ENCODE measurements at places on chromosomes 7 and 10.
A peak's percentile ranks its signal among the peaks of the same experiment; 100 is the strongest.

DNA sequence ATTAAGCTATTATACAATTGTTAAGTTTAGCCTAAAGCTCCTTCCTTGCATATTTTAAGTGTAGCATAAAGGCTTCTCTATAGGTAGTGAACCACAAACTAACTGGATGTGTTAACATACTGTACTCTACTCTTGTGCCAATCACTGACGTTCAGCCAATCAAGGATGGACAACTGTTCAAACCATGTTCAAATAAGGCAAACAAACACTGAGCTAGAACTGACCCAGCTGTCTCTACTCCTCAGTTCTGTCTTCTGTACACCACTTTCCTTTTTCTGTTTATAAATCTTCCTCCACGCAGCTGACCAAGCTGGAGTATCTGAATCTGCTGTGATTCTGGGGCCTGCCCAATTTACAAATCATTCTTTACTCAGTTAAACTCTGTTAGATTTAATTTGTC, 188.7 kb upstream of the MBL2 start:
- DNase-seq, result no peak

- DNase-seq, result no peak
These were observed 107.5 kb downstream of the ITGB8 start for GRCh38 chr7:20438248-20438647.

- DNase-seq, result peak; percentile 1
These were observed 1.2 kb downstream of the SORCS1 start for GRCh38 chr10:107163076-107163855.

DNA sequence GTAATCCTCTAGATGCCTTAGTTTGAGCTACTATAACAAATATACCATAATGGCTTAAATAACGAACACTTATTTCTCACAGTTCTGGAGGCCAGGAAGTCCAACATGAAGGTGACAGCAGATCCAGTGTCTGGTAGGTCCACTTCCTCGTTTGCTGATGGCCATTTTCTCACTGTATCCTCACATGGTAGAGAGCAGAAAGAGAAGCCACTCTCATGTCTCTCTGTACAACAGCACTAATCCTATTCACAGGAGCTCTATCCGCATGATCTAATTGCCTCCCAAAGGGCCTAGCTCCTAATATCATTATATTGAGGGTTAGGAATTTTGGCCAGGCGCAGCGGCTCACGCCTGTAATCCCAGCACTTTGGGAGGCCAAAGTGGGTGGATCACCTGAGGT, 10.2 kb downstream of the HIBADH start:
- no peak for DNase-seq

- DNase-seq, result peak; percentile 9
These were observed 16.6 kb downstream of the DENND2A start for GRCh38 chr7:140623980-140624379.

DNA sequence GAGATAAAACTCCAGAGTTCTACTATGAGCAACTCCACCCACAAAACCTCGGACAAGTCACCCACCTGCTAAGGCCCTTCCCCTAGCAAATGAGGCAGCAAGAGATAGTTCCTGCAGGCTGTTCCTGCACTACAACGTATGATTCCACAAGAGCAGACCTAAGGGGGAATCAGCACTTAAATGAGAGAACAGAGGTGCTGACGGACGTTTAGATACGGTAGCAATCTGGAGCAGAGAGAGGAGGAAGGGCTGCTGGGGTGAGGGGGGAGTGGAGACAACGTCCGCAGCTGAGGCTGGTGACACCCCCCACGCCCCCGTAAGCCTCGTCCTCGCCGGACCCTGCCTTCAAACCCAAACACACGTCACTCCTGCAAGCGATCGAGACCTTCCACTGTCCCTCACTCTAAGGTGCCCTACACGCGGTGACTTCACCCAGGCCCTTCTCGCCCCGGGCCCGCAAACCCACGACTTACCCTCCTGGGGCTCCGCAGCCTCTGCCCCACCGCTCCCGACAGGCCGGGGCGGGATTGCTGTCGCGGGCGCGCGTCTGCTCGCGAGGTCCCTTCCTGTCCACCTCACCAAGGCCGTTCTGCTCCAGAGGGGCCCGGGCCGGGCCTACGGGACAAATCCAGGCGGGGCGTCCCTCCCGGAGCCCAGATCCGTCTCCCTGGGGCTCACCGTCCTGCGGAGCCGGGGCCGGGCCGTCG, 635 bp downstream of the ZNF12 start:
- peak; percentile 49 for DNase-seq

GRCh38 chr10:80553436-80553835, 15.7 kb downstream of the SH2D4B start:
- DNase-seq, result no peak

GRCh38 chr7:132377015-132377414, 199.3 kb downstream of the PLXNA4 start:
- peak; percentile 45 for DNase-seq

DNA sequence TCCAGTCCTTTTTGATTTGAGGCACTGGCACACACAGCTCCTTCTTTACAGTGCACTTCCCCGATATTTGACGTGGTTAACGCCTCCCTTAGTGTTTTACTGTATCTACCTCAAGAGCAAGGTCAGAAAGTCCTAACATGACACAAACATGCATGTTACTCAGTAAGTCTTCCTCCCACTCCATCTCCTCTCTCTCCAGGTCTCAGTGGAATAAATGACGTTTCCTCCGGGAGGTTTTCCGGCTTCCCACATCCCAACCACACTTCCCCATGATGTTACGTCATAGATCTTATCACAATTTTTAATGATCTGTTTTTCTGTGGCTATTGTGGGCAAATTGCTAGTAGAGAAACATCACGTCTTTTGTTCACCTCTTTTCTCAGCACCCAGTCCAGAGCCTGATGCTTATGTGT, 165.7 kb downstream of the PTPN20 start:
- DNase-seq, result peak; percentile 17

DNA sequence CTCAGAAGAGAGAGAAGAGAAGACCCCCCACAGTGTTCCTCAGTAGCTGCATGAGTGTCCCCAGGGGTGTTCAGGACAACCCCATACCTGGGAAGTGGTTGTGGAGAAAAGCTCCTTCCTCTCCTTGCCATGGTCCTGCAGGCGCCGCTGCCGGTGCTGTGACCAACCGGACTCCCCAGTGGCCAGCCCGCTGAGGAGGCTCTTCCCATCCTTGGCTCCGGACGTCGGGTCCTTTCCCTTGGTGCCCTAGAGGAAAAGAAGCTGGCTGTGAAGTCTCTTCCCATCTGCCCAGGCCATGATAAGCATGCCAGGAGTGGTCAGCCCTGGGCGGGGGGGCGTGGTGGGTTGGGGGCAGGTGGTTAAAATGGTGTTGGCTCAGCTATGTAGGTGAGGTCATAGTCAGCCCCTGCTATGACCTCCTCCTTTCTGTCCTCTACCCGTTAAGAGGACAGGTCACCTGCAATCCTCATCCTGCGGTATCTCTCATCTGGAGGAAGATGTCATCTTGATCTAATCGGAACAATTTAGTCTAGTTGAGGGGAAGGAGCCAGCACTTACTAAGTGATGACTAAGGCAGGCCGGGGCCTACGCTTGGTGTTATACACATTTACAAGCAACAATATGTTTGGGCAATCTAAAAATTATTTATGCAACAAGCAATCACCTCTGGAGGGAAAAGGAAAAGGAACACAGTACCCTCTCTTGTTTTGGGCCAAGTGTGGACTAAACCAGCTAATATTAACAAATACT, 13.2 kb downstream of the WDR91 start:
- peak; percentile 23 for DNase-seq

DNA sequence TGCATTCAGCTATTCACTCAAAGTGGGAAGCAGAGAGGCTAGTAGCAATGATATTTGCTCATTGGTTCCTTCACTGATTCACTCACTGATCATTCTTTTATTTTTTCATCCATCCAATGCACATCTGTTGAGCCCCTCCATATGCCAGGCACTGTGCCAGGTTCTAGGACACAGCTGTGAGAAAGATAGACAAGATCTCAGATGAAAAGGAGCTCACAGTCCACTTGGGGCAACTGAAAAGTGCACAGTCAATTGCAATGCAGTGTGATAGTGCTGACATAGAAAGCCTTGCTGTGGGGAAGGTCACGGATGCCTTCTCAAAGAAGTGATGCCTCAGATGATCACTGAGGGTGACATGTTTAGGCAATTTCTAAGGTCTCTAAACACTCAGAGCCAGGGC, 262.3 kb downstream of the PTEN start:
- no peak for DNase-seq

GRCh38 chr10:61786728-61787127, 114.8 kb upstream of the ARID5B start:
- peak; percentile 82 for DNase-seq

DNA sequence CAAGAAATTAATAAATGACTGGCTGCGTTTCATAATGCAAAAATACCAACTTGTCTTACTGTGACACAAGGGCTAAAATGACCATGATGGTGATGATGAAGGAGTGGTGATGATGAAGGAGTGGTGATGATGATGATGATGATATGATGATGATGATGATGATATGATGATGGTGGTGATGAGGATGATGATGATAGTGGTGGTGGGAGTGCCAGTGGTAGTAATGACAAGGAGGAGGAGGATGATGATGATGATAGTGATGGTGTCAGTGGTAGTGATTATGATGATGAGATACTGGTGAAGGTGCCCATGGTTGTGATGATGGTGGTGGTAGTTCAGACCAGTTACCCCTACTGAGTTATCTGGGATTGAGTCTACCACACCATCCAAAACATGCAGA, 265.9 kb downstream of the FGFR2 start:
- no peak for DNase-seq

DNA sequence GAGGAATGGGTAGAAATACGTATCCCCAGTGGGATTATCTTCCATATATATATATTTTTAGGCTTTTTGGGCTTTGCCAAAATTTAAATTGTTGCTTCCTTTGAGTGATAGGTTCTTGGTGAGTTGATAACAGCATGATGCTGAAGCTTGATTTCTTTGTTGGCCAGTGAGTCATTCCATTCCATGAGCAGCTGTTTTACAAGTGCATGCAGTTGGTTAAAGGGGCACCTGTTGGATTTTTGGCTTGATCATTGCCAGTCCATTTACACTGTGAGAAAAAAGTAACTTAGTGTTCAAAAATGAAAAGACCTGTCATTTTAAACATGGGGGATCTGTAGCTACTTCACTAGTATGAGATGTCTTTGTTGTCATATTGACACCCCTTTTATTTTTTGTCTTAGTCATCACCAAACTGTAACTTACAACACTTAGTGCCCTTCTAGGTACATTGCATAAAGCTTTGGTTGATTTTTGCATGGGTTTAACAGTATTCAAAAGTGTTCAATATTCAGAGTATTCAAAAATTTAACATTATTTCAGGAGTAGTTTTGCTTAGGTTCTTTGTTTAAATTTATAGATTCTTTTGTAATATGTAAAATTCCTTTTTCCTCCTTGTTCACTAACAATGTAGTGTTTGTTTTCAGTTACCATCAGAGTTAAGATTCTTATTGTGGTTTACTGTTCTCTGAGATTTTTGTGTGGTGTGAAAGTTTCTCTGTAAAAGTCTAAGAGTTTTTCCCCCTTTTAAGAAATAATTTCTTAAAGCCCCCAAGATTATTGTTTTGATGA, 8.8 kb downstream of the AKAP9 start:
- DNase-seq, result no peak

DNA sequence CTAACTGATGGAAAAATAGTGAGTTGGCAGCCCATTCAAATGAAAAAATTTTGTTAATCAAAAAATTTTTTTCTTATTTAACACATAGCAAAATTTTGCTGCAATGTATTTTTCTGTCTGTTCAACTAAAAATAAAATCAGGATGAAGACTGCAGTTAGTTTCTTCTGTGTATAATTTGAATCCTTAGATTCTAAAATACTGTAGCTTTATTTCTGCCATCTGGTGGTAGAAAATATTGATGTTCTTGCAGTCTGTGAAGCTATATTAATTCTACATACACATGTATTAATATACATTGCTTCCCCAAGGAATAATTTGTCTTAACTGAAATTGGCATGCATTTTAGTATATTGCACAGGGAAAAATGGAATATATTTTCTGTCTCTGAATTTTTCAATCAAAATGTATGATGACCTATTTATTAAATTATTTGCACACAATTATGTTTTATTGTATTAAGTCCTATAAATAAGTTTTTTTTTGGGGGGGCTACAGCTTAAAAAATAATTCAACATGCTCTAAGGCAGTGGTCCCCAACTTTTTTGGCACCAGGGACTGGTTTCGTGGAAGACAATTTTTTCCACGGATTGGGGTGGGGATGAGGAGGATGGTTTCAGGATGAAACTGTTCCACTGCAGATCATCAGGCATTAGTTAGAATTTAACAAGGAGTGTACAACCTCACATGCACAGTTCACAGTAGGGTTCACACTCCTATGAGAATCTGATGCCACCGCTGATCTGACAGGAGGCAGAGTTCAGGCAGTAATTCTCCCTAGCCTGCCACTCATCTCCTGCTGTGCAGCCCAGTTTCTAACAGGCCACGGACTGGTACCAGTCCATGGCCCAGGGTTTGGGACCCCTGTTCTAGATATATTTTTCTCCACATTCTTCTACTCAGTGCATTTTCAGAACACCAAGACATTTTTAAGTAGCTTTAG, 119.4 kb downstream of the GNAT3 start:
- DNase-seq, result peak; percentile 56

DNA sequence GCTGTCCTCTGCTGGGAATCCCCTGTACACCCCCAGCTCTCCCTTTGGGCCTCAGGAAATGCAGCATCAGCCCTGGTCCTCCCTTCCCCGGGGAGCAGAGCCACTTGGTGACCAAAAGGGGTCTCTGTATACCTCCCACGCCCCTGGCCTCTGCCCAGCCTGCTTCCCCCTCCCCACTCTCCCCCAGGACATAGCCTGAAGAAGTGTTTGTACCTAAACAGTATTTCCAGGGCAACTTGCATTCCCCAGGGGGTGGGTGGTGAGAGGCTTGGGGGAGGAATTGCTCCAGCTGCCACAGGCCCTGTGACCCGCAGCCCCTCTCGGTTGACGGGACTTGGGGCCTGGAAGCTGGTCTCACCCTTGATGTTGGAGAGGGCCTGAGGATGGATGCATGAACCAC, 39.3 kb downstream of the TMEM270 start:
- DNase-seq, result peak; percentile 63

GRCh38 chr7:26052706-26053105, 99.3 kb upstream of the NFE2L3 start:
- DNase-seq, result no peak

- DNase-seq, result no peak
These were observed 20.7 kb downstream of the ANTXRL start for GRCh38 chr10:46307281-46308112.

GRCh38 chr7:22008087-22008486, 62.4 kb upstream of the CDCA7L start:
- DNase-seq, result no peak

GRCh38 chr7:298375-298702, 8.4 kb downstream of the FOXL3 start:
- DNase-seq, result no peak

DNA sequence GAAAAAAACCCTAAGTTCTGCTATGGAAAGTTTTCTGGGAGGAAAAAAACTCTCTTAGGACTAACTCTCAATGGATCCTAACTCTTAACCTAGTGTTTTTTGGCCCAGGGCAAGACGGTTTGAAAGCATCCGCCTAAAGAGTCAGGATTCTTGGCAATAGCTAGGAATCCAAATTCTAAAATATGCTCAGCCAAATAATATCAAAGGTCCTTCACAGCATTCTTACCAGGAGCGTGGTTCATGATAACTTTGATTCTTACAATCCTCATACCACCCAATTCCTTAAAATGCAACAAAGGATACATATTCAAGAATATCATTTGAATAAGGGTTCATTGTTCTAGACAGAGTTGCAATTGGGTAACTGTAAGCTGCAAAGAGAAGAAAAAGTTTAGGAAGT, 21.3 kb downstream of the CPA1 start:
- DNase-seq, result no peak

All from AG10803 (cell line).